RCC 7860 (cell line): ENCODE measurements at places on chromosomes 16 and 17.

- DNase-seq = no peak
Observed at GRCh38 chr17:49590874-49591273, 15.2 kb downstream of the NXPH3 start.

DNA sequence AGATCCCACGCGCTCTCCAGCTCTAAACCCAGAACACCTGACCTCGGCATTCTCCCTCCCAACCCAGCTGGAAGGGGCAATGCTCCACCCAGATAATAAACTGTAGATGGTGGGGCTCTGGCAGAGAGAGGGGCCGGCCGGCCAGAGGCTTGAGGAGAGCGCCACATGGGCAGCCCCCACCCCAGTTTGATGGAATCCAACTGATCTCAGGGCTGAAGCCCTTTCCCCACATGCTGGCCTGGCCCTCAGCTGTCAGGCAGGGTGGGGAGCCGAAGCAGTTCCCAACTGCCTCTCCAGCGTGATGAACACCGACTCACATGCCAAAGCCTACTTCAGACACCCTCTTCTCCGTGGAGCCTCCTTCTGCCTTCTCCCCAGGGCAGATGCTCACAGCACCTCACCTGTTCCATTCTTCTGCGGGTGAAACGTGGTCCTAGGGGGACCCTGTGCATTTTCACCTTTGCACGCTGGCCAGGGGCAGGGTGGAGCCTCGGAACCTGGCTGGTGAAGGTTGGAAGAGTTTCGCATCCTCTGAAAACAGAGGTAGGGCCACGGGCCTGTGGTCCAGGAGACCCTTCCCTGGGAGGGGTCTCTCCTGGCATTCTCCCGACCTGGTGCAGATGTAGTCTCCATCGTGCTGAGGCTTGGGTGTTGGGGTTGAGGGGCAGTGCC is 65.7 kb upstream of the ZNF469 start:
- DNase-seq = no peak

GRCh38 chr16:67653789-67654402 is 6.2 kb downstream of the ACD start:
- DNase-seq = no peak

DNA sequence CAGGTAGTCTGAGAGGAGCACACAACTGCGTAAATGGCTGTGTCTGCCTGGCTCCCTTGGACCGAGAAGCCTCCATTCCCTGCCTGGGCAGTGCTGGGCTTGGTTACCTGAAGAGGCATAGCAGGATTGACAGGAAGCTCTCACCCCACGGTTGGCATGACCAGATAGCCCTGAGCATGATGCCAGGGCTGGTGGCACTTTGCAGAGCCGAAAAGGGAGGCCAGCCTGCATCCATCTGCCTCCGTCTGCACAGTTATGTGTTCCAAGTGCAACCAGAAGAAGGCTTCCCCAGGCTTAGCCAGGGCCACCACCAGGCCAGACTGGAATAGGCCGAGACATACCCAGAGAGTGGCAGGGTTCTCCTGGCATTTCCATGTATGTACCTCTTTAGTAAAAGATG is 36.6 kb downstream of the GNAO1 start:
- DNase-seq = no peak

- DNase-seq = no peak
Observed at GRCh38 chr17:63497708-63498483, 21.0 kb downstream of the ACE start.

DNA sequence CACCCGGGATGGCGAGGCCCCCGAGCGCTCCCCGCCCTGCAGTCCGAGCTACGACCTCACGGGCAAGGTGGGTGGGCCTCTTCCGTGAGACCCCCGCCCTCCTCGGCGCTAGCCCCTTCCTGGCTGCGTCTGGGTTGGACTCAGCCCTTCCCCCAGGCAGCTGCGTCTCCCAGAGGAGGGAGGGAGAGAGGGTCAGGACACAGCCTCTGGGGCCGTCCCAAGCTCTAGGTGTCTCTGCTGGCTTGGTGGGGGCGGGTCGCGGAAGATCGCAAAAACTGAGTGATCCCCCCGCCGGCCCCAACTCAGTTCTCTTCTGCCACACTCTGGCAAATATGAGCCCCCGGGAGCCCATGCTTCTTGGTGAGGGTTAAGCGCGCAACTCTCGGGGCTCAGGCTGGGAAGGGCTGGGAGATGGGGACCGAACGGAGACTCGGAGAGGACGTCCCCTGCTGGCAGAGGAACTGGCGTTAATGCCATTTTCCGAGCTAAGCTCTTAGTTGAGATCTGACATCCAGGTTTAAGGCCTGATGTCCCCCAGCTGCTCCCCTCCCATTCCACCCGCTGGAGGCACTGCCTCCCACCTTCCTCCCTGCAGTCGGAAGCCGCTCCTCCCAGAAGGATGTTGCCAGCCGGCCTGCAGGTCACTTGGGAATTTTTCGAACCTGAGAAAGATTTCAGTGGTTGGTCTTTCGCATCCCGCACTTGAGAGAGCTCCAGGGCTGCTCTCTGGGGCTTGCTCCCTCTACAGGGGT is 419 bp downstream of the RAB37 start:
- DNase-seq = no peak

GRCh38 chr17:79407385-79407784 is 203.5 kb downstream of the RBFOX3 start:
- no peak for DNase-seq

DNA sequence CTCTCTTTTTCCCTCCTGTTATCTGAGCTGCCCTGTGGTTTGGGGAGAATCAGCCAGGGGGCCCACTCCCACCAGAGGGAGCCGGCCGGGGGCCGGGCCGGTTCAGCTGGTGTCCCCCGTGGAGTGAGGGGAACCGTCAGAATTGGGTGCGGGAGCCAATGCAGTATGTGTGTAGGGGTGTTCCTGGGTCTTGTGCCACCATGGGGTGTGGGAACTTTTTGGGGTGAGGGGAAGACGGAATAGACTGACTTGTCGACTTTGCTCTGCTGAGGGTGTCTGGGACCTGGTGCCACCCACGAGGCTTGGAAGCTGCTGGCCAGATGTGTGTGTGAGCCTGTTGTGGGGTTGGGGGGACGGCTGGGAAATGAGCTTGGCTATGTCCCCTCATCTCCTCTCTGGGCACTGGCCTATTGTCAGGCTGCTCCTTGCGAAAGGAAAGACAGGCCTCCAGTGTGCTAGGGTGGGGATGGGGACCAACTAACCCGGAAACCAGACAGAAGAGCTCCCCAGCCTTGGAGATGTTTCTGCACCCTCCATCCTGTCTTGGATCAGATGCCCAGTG is 9.9 kb downstream of the RARA start:
- DNase-seq = no peak

- DNase-seq = no peak
Observed at GRCh38 chr17:37233036-37233435, 142.7 kb upstream of the C17orf78 start.

DNA sequence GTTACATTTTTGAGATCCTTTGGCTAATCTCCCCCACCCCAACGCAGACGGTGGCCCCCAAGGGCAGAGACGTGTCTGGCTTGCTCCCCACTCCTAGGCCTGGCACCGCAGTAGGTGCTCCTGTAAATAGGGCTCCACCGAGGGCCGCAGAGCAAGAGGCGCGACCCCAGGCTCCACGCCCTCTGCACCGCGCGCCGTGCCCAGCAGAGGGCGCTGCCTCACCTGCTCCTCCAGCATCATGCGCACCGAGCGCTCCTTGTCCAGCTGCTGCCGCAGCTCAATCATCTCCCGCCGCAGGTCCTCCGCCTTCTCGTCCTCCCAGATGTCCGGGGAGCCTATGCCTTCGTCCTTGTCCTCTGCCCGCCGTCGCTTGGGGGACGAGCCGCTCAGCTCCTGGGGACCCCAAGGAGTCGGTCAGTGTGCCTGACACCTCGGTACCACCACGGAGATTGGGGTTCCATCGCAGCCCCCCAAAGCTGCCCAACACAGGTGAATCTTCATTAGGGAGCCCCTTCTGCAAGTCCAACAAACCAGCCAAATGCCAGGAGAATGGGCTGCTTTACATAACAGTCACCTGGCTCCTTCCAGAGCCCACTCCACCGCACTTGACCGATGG is 11.2 kb downstream of the TFAP4 start:
- no peak for DNase-seq

DNA sequence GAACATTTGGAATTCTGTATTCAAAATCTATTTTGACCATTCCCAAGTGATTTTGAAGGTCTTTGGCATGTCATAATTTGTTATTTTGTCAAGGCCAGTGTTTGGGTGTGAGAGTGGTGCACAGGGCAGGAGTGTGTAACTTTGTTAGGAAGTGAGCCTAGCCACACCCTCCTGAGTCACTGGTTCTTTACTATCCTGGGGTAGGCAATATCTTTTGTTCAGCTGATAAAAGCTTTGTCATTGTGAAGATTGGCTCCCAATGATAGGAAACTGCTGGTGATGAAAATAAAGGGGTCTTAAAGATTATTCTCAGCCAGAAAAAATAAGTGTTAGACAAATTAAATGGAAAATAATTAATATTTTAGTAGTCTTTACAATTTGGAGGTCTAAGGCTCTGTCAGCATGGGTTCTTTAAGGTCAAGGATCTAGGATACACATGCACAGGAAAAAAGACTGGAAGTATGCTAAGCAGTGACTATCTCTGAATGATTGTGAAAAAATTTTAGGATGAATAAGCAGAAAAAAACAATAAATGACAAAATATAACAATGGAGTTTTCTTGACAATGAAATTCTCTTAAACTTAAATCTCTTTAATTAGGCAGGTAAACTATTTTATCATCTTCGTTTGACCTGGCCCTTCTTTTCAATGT is 5.1 kb downstream of the UBN1 start:
- no peak for DNase-seq

DNA sequence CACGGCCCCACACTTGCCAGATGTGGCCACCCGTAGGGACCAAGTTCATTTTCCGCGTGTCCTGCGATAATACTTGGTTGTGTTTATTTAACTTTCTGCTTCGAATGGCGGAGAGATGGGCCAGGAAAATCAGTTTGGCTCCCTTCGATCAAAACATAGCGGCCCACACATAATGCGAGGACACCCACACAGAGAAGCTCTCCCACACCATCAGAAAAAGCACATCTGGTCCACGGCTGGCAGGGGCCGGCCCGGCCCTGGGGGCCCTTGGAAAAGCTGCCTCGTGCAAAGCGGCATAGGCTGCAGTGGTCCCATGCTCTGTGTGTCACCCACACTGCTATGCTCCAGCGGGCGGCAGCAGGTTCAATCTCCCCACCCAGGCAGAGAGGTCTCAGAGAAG is 46.9 kb downstream of the ZNF423 start:
- no peak for DNase-seq

GRCh38 chr16:58128181-58128631 is 975 bp downstream of the CFAP20 start:
- DNase-seq = no peak

DNA sequence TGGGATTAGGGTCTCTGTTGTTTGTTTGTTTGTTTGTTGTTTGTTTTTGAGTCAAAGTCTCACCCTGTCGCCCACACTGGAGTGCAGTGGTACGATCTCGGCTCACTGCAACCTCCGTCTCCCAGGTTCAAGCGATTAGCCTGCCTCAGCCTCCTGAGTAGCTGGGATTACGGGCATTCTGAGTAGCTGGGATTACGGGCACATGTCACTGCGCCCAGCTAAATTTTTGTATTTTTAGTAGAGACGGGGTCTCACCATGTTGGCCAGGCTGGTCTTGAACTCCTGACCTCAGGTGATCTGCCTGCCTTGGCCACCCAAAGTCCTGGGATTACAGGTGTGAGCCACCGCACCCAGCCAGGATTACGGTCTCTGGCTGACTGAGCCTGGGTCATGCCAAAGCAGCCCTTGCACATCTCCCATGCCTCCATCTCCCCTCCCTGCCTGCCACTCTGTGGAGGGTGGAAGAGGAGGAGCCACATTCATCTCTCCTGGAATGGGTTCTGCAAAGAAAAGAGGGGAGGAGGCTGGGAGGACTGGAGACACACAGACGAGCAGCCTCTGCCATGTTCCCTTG is 59.2 kb downstream of the BEAN1 start:
- no peak for DNase-seq

DNA sequence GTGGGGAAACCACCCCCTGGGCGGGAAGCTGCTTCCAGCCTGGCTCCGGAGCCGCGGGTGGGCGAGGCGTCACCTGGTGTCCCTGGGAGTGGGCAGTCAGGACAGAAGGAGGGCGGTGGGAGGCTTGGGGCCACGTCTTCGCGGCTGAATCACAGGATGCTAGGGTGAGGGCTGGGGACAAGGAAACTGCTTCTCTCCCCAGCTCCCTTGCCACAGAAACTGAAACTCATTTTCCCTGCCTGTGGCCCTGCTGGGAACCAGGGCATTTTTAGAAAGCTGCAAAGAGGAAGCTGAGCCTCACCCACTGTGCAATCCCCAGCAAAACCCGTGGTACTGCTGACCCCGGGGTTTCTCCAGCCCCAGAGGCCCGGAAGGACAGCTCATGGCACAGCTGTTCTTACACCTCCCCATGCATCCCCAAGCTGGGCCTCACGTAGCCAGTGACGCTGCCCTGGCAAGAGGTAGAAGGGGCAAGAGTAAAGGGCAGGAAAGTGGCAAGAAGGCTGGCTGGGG is 8.2 kb downstream of the RHBDF2 start:
- peak; percentile 71 for DNase-seq

- DNase-seq = no peak
Observed at GRCh38 chr16:635573-636205, 416 bp downstream of the METTL26 start.

DNA sequence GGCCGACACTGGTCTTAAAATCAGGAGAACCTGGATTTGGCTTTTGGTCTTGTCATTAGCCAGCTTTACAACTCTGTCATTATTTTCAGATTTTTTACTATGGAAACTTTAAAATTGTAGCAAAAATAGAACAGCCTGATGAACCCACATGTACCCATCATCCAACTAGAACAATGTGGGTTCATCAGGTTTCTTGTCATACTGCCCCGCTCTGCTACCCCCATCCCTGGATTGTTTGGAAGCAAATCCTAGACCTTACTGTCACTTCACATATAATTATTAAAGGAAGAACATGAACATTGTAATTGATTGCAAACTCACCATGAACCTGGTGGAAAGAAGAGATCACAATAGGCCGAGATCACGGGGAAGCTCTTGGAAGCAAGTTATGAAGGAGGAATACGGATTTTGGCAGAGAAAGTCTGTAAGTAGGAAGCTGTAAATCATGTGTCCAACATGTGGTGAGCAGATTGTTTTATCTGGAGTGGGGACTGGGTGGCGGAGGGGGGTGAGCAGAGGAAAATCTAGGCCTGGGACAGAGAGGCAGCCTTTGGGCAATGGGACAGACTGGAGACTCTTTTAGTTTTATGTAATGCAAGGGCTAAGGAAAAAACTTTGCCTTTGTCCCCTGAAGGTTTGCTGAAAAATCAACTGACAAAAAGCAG is 67.0 kb downstream of the PITPNC1 start:
- no peak for DNase-seq
